ENCODE measurements at places on chromosomes 1 and 21. TPM values are rescaled to one million over a fixed set of nuclear protein-coding genes. Genes with fewer than 3 reads are reported as not detected.

GRCh38 chr21:44484498-44485253 is 29.4 kb downstream of the LRRC3 start:
- H3K27ac ChIP-seq = no peak overlapping the region
- no peak for DNase-seq
- H3K27me3 ChIP-seq = peaks cover 24% of the 10 kb centered on the region
- H3K36me3 ChIP-seq = no peaks in the 10 kb centered on the region

DNA sequence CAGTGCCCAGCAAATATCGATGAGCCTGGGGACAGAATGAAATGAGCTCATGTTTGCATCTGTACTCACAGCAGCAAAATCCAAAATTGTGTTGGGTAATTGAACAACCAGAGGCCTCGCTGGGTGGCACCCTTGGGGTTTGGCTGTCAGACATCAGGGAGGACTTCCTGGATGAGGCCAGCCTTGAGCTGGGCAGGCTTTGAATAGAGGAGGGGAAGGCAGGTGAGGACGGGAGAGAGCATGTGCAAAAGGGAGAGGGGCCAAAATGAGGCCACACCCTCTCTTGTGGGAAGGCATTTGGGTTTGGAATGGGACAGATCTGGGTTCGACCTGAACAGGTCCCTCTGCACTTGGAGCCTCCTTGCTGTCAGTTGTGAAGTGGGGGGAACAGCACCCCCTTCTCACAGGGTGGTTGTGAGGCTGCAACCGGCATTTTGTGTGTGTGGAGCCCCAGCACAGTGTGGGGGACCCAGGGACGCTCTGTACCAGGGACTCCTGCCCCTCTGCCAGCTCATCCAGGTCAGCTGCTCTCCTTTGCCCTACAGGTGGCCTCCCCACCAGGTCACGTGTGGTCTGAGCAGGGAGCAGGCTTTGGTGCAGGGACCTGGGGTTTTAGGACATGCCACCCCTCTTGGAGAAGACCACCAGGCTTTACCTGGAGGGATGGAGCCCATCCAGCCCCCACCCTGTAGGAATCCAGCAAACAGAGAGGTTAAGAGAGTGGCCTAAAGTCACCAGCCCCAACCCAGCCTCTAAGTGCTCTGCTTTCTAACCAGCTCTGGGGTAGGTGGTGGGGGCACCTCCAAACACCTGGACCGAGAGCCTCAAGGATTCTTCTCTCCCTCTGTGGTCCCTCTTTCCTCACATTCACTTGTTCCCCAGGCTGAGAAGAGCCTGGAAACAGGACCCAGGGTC is 521.8 kb downstream of the PTPRU start:
- H3K27ac ChIP-seq = no peak overlapping the region
- H3K4me1 ChIP-seq = no peaks in the 10 kb centered on the region
- H3K36me3 ChIP-seq = no peaks in the 10 kb centered on the region
- DNase-seq = no peak
- H3K4me3 ChIP-seq = no peak overlapping the region

- DNase-seq = no peak
- no peaks in the 10 kb centered on the region for H3K36me3 ChIP-seq
- H3K4me3 ChIP-seq = no peak overlapping the region
- H3K4me1 ChIP-seq = no peaks in the 10 kb centered on the region
These were observed 41.5 kb downstream of the NCAM2 start for GRCh38 chr21:21039624-21040170.

Gene USP1
- 28.3 TPM for total RNA-seq
